Activated CD4-positive, alpha-beta T cell treated with anti-CD3 and anti-CD28 coated beads, Interleukin-10, Interleukin-2, amounts not matched to agents 100 ng/mL and 50 ng/mL, durations not matched to agents 16 hours and 8 hours (primary cell): ENCODE measurements at places on chromosomes 4 and X.

DNA sequence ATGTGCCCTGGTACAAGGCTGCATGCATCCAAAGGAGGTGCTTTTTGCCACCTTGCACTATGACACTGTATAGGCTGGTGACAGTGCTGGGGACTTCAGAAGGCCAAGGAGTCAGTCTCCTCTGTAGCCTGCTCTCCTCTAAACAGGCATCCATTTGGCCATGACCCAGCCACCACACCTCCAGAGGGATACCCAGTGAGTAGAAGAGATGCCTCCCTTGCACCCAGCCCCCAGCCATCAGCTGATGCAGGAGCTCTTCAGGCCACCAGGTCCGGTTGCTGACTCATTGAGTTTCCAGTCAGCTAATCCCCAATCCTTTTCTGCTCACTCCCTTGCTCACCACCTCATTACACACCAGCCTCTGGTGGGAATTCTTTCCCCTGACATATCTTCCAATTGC is 99.8 kb downstream of the PJA1 start:
- DNase-seq, result no peak

GRCh38 chr4:171602638-171603355 is 210.4 kb upstream of the GALNTL6 start:
- no peak for DNase-seq

- no peak for DNase-seq
Measured at GRCh38 chr4:39502019-39502663, 25.1 kb downstream of the UGDH start.

- DNase-seq, result no peak
Measured at GRCh38 chr4:66949419-66949818, 595.9 kb downstream of the CENPC start.

GRCh38 chrX:19964017-19964710 is 26.7 kb downstream of the BCLAF3 start:
- DNase-seq, result peak; percentile 81
